Mammary microvascular endothelial cell (primary cell): ENCODE measurements at places on chromosomes 1 and 21. TPM values are rescaled to one million over a fixed set of nuclear protein-coding genes. Genes with fewer than 3 reads are reported as not detected.

TFF1 gene
- not detected in 2 replicates for total RNA-seq

ODF2L gene
- 37.8 and 44.8 TPM in 2 replicates for total RNA-seq

FMOD gene
- total RNA-seq: 0.84 and 0.87 TPM in 2 replicates

CD101 gene
- 0.10 TPM in 1 of 2 replicates, not detected in the other for total RNA-seq

PIP5K1A gene
- 37.2 and 37.5 TPM in 2 replicates for total RNA-seq

RUNX3 gene
- total RNA-seq: not detected in 2 replicates

GJB5 gene
- total RNA-seq: not detected in 2 replicates

REN gene
- total RNA-seq: 0.39 and 0.40 TPM in 2 replicates

C1QC gene
- total RNA-seq: not detected in 2 replicates

CHODL gene
- total RNA-seq: not detected in 2 replicates

GSTM1 gene
- 19.1 and 24.0 TPM in 2 replicates for total RNA-seq

ADAM30 gene
- total RNA-seq: not detected in 2 replicates

WNT4 gene
- total RNA-seq: not detected in 2 replicates

RIPPLY3 gene
- total RNA-seq: 0.05 TPM in 1 of 2 replicates, not detected in the other

PPIAL4G gene
- total RNA-seq: not detected in 2 replicates

TRNP1 gene
- 230 and 265 TPM in 2 replicates for total RNA-seq

PROK1 gene
- not detected in 2 replicates for total RNA-seq

OLIG2 gene
- not detected in 2 replicates for total RNA-seq

CHIA gene
- total RNA-seq: not detected in 2 replicates

TMPRSS3 gene
- total RNA-seq: not detected in 2 replicates

AK2 gene
- 138 and 147 TPM in 2 replicates for total RNA-seq

DENND2C gene
- total RNA-seq: 1.00 and 1.2 TPM in 2 replicates
